ENCODE measurements at places on chromosomes 2 and 18. TPM values are rescaled to one million over a fixed set of nuclear protein-coding genes. Genes with fewer than 3 reads are reported as not detected.

The POTEI gene
- not detected for total RNA-seq

The KYNU gene
- total RNA-seq: 274 TPM

The HK2 gene
- total RNA-seq: 10.4 TPM

The STEAP3 gene
- total RNA-seq: 11.1 TPM

DNA sequence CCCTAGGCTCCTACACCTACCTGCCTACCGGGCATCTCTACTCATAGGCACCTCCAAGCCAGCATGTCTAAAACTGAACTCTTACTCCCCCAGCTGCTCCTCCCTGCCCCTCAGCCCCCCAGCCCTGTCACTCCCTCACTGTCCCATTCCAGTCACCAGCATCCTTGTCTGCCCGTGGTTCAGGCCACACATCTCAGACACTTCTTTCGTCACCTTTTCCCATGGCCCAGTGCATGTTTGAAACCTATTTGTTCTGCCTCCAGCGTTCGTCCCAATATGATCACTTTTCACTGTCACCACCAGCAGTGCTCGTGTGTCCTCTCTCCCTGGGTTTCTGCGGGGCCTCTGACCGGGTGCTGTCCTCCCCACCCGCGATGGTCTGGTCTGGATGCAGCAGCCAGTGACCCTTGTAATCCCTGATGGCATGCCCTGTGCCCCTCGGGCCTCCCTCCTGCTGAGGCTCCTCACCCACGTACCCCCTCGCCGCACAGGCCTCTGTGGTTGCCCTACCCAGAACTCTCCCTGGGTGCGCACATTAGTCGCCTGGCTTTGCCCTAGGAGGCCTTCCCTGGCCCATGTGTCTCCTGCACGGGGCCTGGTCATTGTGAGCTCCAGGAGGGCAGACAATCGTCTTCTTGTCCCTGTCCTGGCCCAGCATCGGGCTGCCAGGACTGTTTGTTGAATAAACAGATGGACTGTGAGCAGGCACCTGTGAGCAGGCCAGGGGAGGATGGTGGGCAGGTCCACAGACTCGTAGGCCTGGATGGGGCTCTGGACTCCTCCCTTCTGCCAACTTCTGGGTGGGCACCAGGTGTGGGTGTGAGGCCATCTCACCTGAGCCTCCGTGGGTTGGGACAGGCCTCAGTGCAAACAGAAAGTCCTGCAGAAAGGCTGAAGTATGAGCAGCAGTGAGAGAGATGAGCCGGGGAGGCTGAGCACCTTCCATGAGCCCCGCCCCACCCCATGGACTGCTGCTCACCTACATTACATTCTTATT, 15.5 kb downstream of the LDLRAD4 start:
- DNase-seq: no peak

Data from NCI-H460 (cell line).